ENCODE measurements at places on chromosomes 11 and 22.

DNA sequence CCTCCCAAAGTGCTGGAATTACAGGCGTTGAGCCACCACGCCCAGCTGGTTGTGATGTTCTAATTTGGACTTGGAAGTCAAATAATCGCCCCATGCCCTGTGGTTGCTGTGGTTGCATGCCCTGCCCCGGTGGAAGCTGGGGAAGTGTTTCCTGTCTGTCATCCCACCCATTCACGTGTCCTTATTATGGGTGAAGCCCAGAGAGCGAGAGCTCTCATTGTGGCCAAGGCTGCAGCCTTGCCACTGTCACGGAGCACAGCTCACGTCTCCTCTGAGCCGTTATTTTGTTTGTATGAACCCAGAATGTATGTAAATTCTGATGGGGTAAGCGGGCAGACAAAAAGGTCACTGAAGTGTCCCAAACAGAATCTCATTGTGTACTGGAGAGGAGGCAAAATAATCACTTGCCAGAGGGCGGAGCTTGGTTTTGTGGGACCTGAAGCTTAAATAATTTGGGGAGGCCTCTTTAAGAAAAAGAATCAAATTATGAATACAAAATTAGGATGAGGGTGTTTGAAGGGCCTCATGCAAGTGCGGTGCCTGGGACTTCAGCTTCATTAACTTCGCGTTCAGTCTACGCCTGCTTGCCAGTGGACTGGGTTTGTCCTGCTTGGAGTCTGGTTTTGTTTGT is 25.8 kb upstream of the TREH start:
- DNase-seq = no peak

GRCh38 chr22:24506802-24507438 is 11.8 kb downstream of the UPB1 start:
- DNase-seq = no peak

GRCh38 chr22:28923826-28924732 is 40.7 kb downstream of the ZNRF3 start:
- no peak for DNase-seq

GRCh38 chr11:119300198-119300964 is 16.5 kb downstream of the MCAM start:
- DNase-seq = no peak

GRCh38 chr11:96112192-96113128 is 188.6 kb upstream of the MTMR2 start:
- DNase-seq = no peak

- peak; percentile 66 for DNase-seq
Observed at GRCh38 chr11:32894149-32894827, 1.7 kb downstream of the QSER1 start.

DNA sequence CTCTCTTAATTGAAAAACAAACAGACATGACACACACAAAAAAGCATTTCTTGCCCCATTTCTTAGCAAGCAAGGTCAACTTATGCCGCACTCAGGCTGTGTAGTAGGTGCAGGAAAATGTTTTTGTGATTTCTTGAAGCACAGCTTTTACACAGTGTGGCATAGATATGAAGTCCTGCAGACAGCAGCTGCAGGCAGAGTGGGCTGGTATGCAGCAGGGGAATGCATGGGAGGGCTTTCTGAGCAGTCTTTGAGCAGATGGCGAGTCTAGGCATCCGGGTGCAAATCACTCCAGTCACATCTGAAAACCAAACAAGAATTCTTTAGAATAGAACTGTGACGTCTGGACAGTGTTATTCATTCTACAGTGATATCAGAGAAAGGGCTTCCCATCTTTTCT is 87.5 kb downstream of the BLID start:
- no peak for DNase-seq

- DNase-seq = no peak
Observed at GRCh38 chr11:85661972-85662664, 2.8 kb downstream of the CREBZF start.

DNA sequence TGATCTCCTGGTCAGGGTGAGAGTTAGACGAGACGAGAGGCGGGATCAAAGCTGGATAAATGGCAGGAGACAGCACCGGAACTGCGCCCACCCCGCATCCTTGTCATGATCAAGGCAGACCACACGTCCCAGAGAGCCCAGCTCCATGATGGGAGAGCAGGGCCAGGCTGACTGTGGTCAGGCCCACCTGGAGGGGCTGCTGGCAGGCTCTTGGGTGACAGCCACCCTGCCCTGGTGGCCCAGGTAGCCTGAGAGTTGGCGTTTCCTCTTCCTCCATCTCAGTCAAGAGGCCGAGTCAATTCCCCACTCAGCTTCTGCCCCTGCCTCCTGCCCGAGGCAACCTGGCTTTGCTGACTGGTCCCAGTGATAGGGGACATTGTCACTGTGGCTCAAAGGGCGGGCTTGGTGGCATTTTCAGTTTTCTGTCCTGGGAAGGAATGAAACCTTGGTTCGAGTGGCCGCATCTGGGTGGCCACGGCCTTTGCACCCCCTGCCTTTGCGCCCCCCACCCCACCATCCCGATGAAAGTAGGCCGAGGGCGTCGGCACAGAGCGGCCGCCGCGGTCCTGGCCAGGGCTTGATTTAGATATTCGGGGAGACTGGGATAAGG is 60.8 kb upstream of the PPARA start:
- no peak for DNase-seq

GRCh38 chr11:41826085-41826484 is 366.6 kb upstream of the LRRC4C start:
- DNase-seq = no peak

GRCh38 chr11:131305005-131305404 is 65.4 kb upstream of the NTM start:
- no peak for DNase-seq

- DNase-seq = peak; percentile 3
Observed at GRCh38 chr22:36765943-36766450, 9.9 kb downstream of the IFT27 start.

DNA sequence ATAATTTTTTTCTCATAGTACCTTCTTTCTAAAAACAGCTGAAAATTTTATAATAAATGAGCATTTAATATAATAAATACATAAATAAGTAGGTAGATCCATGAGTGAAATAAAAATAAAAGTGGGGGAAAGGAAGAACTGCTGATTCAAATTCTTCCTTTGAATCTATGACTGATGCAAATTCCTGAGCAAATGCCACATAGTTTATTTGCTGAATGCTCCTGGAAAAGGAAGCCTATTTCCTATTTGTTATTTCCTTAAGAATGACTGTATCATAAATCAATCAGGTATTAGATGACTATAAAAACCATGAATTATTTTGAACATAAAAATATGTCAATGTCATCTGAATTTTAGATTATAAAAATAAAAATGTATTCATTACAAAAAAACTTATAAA is 16.6 kb downstream of the BTBD10 start:
- DNase-seq = no peak

GRCh38 chr11:95567685-95568084 is 221.9 kb downstream of the FAM76B start:
- DNase-seq = no peak

GRCh38 chr22:37449331-37450001 is 22.2 kb upstream of the ELFN2 start:
- no peak for DNase-seq

DNA sequence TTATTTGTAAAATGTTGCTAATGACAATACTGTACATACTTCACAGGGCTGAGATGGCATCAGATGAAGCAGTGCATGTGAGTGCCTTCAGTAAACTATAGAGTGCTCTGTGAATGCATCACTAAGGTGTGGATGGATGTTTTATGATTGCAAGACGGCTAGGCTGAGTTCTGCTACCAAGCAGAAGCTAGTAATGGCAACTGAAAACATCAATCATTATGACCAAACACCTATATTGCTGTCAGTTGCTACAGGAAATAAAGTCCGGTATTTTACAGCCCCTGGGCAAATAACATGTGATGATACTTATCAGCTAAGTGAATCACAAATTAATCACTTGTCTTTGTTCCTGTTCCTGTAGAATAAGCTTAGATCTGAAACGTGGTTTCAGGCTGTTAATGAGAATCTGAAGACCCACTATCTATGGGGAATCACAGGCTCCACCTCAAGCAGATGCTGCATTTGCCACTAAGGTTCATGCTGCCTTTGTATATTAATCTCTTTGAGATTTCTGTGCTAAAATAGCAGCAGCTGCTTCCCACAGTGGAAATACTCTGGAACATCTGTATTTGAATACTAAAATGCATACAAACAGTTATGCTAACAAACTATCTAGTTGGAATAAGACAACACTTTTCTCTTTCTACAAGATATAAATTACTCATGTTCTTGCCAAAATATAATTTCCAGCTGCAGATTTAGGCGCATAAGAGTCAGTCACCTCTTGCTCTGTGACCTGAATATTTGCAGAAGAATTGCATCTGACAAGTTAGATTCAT is 254.0 kb upstream of the PITPNB start:
- no peak for DNase-seq

DNA sequence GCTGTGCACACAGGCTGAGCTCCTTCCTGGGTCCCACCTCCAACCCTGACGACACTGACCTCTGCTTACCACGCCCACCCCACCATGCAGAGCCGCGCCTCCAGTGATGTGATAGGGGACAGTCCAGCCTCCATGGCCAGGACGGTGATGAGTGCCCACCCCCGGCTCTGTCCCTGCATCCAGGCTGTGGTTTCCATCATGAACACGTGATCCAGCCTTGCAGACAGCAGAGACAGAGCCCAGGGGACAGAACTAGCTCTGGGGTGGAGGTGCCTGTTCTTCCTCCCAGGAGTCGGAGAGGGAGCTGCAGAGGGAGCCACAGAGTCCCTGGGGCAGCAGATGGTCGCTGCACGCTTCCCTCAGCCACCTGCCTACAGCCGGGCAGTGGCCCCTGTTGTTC is 42.6 kb upstream of the IGSF9B start:
- DNase-seq = no peak

- DNase-seq = no peak
Observed at GRCh38 chr11:71251761-71252268, 562 bp downstream of the SHANK2 start.

GRCh38 chr11:17604915-17605233 is 57.8 kb downstream of the OTOG start:
- DNase-seq = no peak

DNA sequence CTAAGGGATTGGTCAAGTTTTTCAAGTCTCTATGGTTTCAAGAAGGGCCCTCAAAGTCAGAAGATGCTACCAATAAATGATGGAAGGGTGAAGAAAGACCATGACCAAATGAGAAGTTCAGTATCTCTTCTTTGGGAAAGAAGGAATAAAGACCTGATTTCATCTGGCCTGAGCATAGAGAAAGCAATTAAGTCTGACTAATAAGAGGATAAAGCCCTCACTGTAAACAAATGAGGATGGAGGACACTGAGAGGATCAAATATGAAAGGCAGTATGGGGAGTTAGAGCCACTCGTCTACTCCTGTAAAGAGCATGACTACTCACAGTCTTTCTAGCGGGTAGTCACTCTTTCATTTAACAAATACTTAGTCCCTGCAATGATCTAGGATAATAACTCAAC is 44.6 kb downstream of the FAM168A start:
- DNase-seq = no peak

GRCh38 chr11:126537492-126537891 is 182.0 kb downstream of the ST3GAL4 start:
- no peak for DNase-seq

DNA sequence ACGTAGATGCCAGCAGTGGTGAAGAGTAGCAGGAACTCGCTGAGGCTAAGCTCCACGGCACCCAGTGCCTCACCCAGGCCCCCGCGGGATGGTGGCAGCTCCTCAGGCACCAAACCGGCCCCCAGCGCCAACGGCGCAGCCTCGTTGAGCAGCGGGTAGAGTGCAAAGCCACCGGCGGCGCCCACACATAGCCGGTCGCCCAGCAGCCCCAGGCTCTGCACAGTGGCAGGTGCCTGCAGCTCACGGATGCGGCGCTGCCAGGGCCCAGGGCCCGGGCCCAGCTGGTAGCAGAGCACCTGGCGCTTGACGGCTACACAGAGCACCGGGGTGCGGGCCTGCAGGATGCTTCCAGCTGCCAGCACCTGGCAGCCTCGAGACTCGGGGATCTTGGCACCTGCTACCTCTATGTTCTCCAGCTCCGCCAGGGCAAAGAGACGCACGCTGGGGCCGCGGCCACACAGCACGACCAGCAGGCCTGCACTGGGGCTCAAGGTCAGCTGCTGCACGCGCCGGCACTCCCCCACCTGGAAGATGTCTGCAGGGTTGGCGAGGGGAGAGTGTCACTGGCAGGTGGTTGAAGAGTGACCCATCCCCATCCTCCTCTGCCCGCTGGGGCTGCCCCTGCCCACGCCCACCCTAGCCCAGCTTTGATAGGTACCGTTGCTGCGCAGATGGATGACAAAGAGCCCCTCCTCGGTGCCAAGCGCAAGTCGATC is 14.8 kb downstream of the CDC42BPG start:
- no peak for DNase-seq

- no peak for DNase-seq
Observed at GRCh38 chr22:44823806-44824205, 71.4 kb downstream of the ARHGAP8 start.

GRCh38 chr11:70761094-70761907 is 363.0 kb downstream of the CTTN start:
- DNase-seq = no peak

- DNase-seq = no peak
Observed at GRCh38 chr22:44540756-44541670, 43.0 kb upstream of the RTL6 start.

- DNase-seq = no peak
Observed at GRCh38 chr11:67662835-67663531, 11.4 kb downstream of the ALDH3B2 start.

DNA sequence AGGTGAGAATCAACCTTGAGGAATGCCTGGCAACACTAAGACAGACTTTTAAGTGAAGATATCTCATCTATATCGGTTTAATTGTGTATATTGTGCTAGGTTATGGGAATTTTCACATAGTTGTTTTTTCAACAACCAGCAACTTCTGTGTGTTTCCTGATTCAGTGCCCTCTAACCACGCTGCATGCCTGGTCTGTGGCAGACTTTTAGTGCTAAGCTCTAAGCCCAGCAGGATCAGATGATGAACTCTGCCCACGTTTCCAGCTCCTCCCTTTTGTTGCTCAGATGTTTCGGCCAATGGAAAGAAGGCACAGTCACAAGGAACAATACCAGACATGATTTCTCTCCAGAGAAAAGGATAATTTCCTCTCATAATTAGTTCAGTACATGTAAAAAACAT is 1.4 kb upstream of the VWA5A start:
- DNase-seq = no peak

GRCh38 chr11:2940147-2940920 is 11.1 kb upstream of the PHLDA2 start:
- no peak for DNase-seq

DNA sequence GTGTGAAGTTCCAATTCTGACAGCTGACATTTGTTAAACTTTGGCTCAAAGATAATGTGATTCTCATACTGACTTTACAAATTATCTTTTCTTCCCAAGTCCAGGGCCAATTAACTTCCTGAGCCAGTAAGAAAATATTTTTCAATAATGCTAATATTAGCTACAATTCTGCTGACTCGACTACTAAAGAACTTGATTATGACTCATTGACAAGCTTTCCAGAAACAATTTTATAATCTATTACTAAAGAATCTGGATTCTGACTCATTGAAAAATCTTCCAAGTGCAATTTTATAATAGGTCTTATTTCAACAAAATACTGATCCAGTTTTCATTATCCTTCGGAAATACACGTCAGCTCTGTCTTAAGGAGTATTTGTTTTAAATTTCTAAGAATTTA is 12.9 kb upstream of the XKR3 start:
- no peak for DNase-seq
